NCI-H1694 (cell line): ENCODE measurements at places on chromosomes 13 and 19.

GRCh38 chr19:3664879-3665642 lies 35.2 kb downstream of the PIP5K1C start:
- no peak for DNase-seq

- no peak for DNase-seq
Measured at GRCh38 chr13:113883314-113883811, 19.5 kb upstream of the GAS6 start.

- no peak for DNase-seq
Measured at GRCh38 chr19:20237773-20238623, 71.0 kb downstream of the ZNF486 start.

GRCh38 chr19:441213-441836 lies 19.5 kb downstream of the SHC2 start:
- DNase-seq, result no peak

- no peak for DNase-seq
Measured at GRCh38 chr13:95298169-95298965, 2.9 kb downstream of the ABCC4 start.

DNA sequence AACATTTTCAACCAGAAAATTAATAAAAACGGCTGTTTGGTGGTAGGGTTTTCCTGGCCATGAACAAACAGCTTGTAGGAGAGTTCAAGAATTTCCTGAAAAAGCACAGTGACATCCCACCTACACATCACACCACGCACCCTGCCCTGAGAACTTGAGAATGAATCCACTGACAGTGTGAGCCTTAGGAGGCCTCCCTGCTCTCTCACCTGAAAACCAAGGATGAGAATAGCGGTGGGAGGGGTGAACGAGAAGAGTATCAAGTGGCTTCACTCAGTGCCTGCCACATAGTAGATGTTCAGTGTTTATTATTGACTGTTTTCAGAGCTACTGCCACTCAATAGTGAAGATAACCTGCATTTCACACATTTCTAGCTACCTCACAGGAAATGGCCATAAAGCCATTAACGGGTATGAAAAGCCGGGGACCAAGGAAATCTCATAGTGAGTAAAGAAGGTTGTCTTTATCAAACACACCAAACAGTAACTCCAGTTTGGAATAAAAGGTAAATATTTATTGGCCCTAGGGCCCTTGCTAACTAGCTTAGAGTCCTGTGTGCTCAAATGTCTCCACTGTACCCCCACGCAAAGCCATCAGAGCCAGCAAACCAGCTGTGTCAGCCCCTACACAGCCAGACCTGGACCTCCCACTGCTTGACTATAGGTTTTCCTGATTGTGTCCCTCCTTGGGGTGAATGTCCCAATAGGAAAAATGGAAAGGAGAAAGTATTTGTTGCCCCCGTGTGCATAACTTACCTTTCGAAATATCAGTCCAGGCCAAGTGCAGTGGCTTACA lies 40.6 kb downstream of the TPT1 start:
- DNase-seq, result no peak

DNA sequence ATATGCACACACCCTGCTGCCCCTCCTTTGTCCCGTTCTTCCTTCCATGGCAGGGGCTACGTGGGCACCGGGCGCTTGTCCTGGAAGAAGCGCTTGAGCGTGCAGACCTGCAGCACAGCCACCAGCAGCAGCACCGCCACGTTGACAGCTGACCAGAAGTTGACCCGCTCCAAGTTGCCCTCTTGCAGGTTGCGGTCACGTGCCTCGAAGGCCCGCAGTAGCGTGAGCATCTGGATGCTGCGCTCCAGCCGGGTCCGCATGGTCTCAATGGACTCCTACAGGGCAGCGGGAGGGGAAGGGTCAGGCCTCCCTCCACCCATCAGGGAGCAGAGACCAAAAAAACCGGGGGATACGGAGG lies 3.1 kb downstream of the TMED1 start:
- no peak for DNase-seq

DNA sequence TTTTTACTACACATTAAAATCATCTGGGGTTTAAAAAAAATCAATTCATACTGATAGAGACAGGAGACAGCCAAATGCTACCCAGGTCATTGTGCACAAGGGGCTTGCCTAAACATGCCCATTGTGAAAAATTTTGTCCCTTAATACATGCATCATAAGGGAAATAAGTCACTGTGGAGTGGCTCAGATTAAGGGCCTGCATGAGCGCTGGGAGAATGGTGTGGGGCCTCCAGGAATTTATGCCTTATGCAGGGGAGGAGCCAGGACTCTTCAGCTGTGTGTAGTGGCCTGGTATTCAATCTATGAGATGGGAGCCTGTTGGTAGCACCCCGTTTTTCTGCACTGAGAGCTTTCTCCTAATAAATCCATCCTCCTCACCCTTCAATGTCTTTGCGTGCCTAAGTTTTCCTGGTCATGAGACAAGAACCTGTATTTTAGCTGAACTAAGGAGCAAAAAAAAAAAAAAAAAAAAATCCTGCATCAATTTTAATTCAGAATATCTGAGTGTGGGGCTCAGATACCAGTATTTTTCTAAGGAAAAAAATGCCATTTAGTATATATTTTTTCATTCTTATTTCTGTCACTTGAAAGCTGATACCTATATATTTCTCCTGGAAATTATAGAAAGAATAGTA lies 997.6 kb upstream of the ATXN8OS start:
- DNase-seq, result no peak

GRCh38 chr13:20151612-20152011 lies 9.2 kb downstream of the GJA3 start:
- DNase-seq, result no peak

GRCh38 chr19:29928831-29929230 lies 13.2 kb upstream of the URI1 start:
- no peak for DNase-seq

DNA sequence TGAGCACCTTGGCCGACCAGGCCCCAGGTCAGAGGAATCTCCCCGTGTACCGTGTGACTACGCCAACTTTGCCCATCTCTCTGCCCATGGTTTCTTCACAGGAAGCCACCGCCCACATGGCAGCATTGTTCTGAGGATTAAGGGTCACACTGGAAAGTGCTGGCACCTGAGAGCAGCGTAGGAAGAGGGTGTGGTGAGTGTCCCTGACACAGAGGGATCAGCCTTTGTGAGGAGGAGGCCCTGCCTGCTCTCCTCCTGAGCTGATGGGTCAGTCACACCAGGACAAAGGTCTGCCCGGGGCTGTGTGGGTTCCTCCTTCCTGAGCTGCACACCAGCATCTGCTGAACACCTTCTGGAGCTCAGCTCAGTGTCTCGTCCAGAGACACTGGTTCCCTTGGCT lies 32.2 kb upstream of the SLC15A1 start:
- no peak for DNase-seq

DNA sequence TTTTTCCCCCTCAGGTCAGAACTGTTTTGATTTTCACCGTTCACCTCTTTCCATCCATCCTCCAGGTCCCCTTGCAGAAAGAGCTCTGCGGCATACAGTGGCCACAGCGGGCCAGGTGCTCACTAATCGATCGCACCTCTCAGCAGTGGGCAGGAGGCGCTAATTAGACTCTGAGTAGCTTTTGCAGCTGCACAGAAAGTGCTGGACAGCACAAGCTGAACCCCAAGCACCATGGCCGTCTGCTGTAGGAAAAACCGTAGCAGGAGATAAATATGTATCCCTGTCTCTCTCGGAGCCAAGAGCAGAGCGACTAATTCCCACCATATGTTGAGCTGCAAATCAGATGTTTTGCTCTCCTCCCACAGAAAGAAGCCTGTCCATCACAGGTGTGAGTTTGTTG lies 54.4 kb downstream of the PEX11G start:
- DNase-seq, result peak; percentile 25

DNA sequence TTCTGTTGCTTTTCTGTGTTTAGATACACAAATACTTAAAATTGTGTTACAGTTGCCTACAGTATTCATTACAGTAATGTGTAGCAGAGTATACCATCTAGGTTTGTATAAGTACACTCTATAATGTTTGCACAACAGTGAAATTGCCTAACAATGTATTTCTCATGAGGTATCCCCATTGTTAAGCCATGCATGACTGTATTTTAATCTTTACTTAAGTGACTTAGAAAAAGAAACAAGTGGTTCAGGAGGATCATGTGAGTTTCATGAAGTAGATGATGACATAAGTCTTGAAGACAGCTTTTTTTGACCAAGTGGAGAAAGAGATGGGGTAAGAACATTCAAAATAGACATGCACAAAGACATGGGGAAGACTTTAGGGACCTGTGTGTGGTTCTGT lies 8.4 kb upstream of the KCTD4 start:
- DNase-seq, result no peak

DNA sequence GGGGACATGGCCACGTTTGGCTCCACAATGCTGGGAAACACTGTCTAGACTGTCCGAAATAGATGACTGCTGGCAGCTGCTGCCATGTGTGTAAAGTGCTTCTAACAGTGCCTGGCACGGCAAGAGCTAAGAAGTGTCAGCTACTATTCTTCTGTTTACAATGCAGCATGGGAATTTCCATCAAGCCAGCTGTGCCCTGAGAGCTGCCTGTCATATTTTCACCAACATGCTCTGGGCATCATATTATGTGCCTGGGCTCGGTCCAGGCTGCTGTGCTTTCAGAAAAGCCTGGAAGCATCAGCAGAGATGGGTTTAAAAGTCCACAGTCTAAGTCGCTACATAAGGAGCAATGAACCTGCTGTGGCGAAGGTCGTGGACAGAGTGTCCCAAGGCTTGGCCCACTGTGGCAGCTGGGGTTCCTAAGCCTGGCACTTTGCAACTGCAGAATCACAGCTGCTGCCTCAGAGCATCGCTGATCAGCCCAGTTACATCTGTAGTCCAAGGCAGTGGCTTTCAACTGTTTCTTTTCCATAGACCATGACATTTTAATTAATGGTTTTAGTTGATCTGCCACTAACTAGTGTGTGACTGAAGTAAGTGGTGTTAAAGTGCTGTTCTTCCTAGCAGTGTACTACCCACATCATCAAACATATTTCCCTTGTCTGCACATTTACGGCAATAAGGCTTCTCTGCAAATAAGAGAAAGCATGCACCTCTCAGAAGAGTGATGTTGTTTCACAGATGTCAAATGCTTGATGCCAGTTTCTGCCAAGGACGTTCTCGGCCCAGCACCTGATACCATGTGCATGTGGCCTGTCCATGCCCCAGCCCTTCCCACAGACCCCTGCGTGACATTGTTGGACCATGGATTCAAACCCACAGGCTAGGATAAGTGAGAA lies 95.7 kb upstream of the C1QTNF9B start:
- DNase-seq, result no peak

DNA sequence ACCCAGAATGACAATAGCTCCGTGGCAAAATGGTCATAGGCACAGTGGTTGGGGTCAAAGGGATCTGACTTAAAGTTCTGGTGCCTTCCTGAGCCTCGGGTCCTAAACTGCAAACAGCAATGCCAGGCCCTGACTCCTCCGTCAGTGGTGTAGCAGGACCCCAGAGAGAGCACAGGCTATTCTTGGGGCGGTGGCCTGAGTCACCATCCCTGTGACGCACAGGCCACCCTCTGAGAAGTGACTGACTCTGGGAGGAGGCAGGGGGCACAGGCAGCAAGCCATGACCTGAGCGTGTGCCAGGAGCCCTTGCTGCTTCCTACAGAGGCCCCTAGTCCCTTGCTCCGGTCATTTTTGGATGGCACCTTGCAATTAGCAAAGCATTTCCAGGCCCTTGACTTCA lies 18.7 kb downstream of the PLVAP start:
- no peak for DNase-seq

DNA sequence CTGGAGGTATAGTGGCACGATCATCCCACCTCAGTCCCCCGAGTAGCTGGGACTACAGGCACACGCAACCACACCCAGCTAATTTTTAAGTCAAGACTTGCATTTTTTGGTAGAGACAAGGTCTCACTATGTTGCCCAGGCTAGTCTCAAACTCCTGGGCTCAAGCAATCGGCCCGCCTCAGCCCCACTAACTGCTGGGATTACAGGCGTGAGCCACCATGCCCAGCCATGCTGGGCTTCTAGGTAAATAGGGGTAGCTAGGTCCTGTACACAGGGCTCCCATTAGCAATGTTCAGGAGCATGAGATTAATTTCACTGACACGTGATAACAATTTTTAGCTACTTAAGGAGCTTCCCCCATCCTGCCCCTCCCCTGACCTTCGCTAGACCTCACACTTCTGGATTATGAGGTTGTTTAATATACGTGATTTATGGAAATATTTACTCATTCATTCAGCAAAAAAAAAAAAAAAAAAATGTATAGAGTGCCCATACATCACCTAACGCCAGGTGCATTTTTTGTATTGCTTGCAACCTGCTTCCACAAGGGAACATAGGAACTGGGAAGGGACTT lies 19.2 kb downstream of the TMEM272 start:
- DNase-seq, result no peak

DNA sequence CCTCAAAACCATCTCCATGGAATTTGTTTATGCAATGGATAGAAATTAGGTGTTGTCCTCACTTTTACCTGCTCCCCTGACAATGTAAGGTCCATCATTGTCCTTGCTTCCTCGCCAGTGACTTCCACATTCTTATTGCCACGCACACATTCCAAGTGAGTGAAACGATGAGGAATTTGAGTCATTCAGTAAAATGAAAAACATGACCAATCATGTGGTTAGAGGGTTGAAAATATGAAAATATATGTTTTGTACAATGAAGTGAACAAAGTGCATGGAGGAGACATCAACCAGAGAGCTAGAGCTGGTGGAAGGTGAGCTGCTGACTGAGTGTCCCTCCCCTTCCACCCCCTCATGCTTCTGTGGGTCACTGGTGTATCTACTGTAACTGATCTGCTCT lies 91.7 kb downstream of the ATP8A2 start:
- no peak for DNase-seq

DNA sequence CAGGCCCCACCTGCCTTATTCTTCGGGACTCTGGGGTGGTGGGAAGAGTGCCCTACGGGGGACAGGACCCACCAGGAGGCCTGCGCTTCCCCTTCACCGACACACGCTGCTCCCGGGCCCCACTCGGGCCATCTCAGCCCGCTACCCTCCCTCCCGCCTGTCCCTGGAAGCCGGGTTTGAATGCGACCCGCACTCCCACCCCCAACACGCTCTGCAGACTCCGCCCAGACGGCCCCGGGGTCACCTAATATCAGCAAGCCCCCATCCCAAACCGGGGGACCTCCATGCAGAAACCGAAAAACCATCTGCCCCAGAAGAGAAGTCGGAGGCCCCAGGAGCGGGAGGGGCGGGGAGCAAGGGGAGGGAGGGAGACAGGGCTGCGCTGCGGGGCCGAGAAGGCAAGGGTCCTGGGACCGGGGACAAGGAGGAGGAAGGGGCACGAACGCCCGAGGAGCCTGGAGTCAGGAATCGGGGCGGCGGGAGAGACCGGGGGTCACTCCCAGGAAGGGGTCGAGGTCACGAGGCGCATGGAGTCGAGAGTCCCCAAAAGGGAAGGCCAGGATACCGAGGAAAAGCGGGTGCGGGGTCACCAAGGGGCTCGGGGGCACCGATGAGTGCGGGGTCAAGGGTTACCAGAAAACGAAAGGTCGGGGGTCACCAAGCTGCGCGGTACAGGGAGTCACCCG lies 766 bp downstream of the SBNO2 start:
- DNase-seq, result no peak

DNA sequence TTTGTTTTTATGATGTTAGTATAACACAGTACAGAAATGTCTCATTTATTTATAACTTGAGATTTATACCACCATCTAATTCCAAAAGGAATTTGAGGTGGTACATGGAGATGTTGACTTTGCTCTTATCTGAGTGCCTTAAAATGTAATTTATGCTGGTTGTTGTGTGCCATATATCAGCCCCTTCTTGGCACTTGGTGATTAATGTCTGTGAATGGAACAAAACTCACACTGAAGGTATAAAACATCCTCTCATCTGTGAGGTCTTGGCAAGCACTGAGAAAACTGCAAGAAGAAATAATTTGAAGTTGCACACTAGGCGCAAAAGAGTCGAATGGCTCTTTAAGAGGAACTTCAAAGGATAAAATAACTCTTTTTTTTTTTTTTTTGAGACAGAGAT lies 240.4 kb downstream of the B3GLCT start:
- DNase-seq, result no peak

- peak; percentile 86 for DNase-seq
Measured at GRCh38 chr13:108895220-108895704, 265.9 kb downstream of the MYO16 start.
